ENCODE measurements at places on chromosomes 3 and 15. TPM values are rescaled to one million over a fixed set of nuclear protein-coding genes. Genes with fewer than 3 reads are reported as not detected.

SLC27A2 gene
- not detected for total RNA-seq

SOX2 gene
- 0.27 TPM for total RNA-seq

DNA sequence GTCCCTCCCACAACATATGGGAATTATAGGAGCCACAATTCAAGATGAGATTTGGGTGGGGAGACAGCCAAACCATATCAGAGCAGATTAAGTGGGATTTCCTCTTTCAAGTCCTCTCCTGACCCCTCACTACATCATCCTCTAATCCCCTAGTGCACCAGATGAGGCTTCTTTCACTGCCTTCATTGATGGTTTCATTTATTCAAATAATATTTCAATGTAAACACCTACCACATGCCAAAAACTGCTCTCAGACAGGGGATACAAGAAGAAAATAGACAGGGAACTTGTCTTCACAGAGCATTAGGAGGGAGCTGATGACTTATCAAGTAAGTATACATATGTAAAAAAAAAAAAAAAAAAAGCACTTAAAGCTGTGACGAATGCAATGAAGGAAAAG lies 180.2 kb downstream of the NTRK3 start:
- no peak for DNase-seq

GRCh38 chr15:40162552-40162951 lies 1.7 kb downstream of the BUB1B start:
- no peak for DNase-seq

AHSG gene
- total RNA-seq = not detected

GRCh38 chr15:85545185-85545584 lies 164.8 kb downstream of the AKAP13 start:
- DNase-seq = no peak

DNA sequence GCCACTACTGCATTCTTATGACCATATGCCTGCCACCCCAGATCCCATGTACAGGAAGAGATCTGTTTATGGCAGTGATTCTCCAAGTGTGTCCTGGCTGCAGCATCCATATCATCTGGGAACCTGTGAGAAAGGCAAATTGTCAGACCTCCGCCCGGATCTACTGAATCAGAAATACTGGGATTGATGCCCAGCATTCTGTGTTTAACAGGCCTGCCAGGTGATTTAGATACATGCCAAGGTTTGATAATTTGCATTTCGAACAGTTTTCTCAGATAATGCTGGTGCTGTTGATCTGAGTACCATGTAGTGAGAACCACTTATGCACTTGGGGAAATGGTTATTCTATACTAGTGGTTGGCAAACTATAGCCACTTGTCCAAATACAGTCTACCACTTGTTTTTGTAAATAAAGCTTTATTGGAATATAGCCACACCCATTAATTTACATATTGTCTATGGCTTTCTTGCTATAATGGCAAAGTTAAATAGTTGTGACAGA lies 165.4 kb downstream of the SSR3 start:
- DNase-seq = no peak

DNA sequence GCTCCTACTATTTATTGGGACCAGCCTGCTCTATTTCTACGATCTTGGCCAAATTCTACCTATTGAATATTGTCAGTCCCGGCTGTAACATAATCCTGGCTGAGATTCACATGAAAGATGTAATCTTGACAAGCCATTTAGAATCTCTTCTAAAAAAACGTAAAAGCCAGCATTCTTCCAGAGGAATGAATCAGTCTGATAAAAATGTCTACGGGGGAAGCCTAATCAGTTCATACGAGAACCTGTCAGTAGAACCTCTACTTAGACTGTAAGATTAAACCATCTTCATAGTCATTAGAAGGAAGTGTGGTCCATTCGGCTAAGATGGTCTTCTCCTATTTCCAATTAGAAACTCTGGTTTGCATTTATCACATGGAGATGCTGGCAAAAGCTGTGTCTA lies 147.2 kb upstream of the WNT5A start:
- no peak for DNase-seq

CFAP100 gene
- not detected for total RNA-seq

- DNase-seq = peak; percentile 75
Measured at GRCh38 chr3:139538733-139539132, 809 bp downstream of the RBP1 start.

GRCh38 chr3:163879172-163879571 lies 1199.1 kb downstream of the SI start:
- no peak for DNase-seq

DNA sequence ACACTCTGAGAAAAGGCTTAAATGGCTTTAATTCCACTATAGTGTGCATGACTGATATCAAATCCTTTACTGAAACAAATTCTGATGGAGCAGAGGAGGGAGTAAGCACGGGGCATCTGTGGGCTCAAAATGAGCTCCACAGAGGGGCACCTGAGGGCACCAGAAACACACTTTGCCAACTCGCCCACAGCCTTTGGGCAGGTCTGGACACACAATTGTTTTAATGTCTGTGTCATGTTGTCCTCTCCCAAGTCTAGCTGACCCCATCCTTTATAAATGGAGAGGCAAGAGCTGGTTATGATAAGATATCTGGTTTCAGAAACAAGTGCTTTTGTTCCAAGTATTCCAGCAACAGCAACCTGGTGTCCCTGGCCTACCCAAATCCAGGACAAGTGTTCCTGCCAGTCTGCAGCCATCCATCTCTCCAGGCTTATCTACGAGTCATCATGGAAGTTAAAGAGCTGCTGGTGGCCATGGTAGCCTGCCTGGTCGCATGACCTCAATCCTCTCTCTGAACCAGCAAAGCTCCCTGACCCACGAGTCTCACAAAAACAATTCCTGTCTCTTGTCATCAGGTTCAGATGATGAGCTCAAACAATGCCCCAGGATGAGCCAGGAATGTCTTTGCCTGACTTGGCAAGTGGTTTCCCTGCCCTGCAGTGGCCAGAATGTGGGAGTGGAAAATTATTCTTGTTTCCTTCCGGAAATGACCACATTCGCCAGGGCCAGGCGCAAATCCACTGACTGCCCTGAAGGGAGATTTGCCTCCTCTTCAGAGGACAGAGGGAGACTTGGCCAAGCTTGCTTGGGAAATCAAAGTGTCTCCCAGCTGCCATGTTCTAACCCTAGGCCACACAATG lies 64.4 kb upstream of the TPM1 start:
- DNase-seq = no peak

DNA sequence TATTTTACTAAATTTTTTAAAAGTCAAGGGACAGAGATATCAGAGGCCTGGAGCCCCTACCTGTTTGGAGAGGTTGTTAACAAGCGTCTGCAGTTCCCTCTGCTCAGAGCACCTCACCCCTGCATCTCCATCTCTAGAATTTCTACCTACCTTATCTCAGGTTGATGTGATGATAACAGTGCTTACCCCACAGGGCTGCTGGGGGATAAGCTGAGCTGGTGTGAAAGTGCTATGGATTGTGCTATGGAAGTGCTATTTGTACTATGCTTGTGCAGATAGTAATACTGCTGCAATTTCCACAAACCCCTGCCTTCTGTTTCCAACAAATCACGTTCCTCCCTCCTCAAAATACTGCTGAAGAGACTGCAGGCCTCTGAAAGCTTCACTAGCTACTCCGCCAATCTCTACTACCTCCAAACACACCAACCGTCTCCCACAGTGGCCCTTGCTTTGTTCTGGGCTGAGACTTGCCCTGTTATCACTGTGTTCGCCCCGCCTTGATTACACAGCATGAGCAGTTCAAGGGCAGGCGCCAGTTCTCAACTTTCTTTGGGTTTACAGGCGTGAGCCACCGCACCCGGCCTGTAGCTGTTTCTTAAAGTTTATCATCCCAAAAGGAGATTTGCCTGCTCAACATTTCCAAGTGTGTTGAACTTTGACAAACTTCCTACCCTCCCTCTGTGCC lies 28.4 kb upstream of the PARL start:
- DNase-seq = no peak

DNA sequence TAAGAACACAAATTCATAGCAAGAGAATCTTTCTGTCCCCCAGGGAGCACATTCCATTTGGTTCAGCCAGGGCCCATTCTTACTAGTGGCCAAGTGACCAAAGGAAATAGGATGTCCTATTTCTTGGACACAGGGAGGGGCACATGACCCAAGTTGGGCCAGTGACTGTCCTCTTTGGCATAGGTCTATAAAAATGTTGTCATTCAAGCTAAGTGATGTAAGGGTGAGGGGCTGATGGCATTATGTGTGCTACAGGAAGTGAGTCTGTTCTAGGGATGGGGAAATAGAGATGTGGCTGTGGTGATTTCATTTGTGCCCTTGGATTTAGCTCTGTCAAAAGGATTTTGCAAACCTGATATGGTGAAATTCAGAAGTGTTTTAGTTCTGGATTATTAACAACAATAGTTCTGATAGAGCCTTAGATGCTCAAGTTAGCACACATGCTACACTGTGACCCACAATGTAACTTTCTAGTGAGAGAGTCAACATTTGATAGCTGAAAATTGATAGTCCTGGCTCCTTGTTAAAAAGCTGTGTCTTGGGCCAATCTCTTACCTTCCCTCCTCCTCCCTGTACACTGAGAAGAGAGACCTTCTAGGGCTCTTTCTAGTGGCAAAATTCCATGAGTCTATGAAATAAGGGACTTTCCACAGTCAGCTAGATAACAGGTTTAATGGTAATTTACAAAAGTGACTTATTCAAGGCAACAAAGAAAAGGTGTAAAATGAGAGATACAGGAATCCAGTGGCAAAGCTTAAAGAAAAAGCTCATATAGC lies 117.2 kb downstream of the THRB start:
- DNase-seq = no peak

- no peak for DNase-seq
Measured at GRCh38 chr15:89179966-89180875, 41.2 kb downstream of the RLBP1 start.

DNA sequence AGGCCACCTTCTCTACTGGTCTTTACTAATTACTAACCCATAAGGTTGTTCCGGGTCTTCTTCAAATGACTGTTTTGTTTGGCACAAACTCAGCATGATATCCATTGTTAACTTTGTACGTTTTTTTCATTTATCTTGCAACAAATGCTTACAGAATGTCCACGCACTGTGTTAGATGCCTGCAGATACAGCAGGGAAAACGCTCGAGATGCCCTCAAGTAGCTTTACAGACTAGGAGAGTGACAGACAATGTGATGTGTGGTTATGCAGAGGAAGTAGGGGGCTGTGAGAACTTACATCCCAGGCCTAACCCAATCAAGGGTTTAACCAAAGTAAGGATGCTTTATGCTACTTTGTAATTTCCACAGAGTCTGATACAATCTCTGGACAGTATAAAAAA lies 949 bp upstream of the RFC4 start:
- no peak for DNase-seq

- no peak for DNase-seq
Measured at GRCh38 chr3:86168512-86168911, 822.4 kb downstream of the VGLL3 start.

- DNase-seq = no peak
Measured at GRCh38 chr3:41276191-41276590, 76.9 kb downstream of the CTNNB1 start.

- DNase-seq = no peak
Measured at GRCh38 chr3:107574650-107575049, 51.9 kb downstream of the BBX start.

TIMP4 gene
- 23.8 TPM for total RNA-seq

DNA sequence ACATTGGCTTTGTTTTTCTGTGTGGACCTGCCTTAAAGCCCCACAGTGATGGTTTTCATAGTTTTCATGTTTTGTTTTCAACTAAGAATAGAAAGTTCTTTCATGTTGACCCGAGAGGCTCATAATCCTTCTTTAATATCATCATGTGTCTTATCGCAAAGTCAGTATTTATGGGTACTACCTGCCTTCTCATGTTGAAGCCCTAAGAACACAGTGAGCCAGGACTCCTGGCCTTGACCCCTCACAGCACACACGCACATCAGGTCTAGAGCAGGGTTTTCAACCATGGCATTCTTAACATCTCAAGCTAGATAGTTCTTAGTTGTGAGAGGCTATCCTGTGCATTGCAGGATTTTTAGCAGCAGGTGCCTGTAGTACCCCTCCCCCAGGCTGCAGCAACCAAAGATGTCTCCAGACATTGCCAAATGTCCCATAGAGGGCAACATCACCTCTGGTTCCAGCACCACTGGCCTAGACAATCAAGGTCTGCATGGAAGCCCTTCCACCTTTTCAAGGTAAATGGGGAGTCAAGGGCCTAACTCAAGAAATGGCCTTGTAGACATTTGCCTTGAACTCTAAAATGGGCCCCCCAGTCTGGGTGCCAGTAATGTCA lies 118.3 kb downstream of the MTHFS start:
- no peak for DNase-seq

CASR gene
- total RNA-seq = not detected

AADACL2 gene
- not detected for total RNA-seq

DNA sequence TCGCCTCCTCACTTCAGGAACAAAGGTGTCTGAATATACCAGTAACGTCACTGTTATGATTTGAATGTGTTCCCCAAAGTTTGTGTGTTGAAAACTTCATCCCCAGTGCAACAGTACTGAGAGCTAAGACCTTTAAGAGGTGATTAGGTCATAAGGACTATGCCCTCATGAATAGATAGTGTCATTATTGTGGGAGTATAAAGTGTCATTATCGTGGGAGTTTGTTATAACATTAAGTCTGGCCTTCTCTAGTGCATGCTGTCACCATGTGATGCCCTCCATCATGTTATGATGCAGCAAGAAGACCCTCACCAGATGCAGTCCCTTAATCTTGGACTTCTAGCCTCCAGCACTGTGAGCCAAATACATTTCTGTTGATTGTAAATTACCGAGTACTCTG lies 53.7 kb upstream of the TLE3 start:
- DNase-seq = no peak
